ENCODE measurements at places on chromosomes 16 and 17. TPM values are rescaled to one million over a fixed set of nuclear protein-coding genes. Genes with fewer than 3 reads are reported as not detected.

CHST4 gene
- polyA plus RNA-seq = not detected

GRCh38 chr16:1007284-1007850 is 25.8 kb downstream of the SOX8 start:
- no peak for DNase-seq

- no peak for DNase-seq
Measured at GRCh38 chr17:65231086-65231485, 93.9 kb downstream of the RGS9 start.

- no peak for DNase-seq
Measured at GRCh38 chr16:15461376-15461775, 27.0 kb downstream of the BMERB1 start.

- no peak for DNase-seq
Measured at GRCh38 chr16:2156849-2157224, 1.3 kb downstream of the TRAF7 start.

Data from naive B cell (primary cell).